ENCODE measurements at places on chromosomes 11 and 22.

GRCh38 chr11:31240340-31240904 is 129.1 kb downstream of the DCDC1 start:
- DNase-seq, result peak; percentile 91

DNA sequence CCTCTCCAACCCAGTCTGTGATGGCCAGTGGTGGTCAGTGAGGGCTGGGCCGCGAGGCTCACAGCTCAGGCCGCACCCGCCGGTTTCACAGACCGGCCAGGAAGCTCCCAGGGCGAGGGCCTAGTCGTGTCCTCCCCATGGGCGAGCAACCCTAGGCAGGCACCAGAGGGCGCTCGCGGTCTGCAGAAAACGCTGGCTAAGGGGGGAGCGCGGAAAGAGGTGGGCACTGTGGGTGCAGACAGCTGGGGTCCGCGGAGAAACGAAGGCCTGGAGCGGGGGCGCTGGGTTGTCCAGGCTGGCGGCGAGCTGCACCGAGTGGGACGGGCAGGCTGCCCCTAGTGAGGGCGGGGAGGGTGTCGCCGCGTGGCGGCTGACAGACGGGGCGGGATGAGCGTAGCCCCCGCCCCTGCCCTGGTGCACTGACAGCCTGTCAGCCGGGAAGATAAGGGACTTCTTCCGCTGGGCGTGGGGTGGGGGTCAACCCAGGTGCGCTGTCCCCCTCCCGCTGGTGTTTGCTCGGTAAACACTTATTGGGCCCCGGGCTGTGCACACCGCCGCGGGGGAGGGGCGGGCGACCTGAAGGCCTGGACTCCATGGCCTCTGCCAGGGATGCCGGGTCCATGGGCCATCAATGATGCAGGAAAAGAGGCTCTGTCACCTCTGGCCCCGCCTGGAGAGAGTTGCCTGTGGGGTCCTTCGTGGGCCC is 7.5 kb downstream of the GP1BB start:
- peak; percentile 31 for DNase-seq

DNA sequence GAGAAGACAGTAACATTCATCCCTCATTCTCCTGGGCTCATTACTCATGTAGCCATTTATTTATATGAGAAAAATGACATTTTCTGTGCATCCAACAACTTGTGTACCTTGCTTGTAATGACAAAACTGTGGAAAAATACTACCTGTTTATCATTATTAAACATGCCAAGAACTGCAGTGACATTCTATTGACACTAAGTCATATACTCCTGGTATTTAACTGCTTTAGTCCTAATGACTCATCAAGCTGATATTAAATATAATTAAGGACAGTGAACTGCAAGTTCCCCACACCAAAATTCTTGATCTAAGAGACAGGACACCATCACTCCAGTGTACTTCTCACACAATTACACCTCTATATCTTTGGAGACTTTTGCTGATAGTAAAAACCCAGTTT is 1328.7 kb upstream of the RAG2 start:
- DNase-seq, result no peak

DNA sequence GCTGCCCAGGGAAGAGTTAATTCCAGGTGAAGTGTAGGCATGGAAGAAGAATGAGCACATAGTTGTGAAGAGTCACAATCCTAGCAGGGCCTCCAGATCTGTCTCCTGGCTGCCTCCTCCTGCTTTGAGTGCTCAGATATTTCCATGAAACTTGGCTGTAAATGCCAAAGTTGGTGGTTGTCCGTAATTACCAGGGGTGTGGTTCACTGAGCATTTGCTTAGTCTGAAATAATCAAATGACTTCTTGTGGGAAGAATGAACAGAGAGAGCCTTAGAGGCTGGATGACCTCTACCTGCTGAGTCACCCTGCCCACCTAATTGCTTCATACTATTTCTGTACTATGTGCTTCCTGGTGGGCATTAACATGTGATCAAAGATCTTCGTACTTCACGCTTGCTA is 50.9 kb downstream of the APIP start:
- no peak for DNase-seq

DNA sequence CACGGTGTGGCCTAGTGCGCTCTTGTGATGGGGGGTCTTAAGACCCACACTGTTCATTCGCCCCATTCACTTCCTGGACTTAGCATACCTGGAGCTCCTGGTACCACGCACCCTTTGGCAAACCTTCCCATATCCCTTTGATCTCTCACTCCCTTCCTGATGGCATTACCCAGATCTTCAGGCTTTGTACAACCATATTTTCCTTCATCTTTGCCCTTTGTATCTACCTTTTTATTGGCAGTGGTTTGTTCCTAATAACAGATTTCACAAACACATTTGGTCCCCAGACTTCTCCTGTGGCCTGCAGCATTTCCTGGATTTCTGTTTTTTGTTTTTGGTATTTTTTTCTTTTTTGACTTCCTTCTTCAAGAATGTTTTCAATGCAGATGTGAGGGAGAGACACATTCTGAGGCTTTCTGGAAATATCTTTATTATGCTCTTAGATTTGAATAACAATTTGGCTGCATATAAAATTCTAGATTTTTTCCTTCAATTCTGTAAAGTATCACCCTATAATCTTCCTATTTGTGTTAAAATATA is 16.1 kb upstream of the IFITM3 start:
- no peak for DNase-seq

DNA sequence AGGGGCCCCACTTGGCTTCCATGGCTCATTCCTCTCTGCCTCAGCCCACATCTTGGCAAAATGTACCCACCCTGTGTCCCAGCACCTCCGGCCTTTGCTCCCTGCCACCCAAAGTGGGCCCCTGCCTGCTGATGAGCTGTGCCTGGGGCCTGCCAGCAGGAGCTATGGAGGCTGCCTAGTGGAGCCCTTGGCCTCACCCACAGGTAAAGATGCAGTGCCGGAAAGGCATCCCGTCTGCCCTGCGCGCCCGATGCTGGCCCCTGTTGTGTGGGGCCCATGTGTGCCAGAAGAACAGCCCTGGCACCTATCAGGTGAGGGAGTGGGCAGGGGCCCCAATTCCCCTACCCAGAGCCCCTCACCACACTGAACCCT is 1.3 kb downstream of the TBC1D10C start:
- no peak for DNase-seq

DNA sequence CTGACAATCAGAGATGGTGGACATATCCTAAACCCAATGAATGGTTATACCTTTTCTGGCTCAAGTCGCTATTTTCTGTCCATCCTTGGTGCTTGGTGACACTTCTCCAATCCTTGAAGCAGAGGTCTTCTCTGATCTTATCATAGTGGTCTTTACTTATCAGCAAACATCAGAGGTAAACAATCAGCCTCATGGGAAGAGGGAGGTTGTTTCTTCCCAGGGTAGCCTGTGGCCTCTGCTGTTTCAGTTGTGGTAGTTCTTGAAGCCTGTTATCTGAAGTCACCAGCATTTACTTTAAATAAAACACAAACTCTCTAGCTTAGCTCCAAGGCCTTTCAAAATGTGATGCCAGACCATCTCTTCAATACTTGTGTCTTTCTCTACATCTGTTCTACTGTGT is 66.7 kb downstream of the RRM1 start:
- no peak for DNase-seq

GRCh38 chr11:83612891-83613766 is 327.0 kb upstream of the CCDC90B start:
- DNase-seq, result no peak

DNA sequence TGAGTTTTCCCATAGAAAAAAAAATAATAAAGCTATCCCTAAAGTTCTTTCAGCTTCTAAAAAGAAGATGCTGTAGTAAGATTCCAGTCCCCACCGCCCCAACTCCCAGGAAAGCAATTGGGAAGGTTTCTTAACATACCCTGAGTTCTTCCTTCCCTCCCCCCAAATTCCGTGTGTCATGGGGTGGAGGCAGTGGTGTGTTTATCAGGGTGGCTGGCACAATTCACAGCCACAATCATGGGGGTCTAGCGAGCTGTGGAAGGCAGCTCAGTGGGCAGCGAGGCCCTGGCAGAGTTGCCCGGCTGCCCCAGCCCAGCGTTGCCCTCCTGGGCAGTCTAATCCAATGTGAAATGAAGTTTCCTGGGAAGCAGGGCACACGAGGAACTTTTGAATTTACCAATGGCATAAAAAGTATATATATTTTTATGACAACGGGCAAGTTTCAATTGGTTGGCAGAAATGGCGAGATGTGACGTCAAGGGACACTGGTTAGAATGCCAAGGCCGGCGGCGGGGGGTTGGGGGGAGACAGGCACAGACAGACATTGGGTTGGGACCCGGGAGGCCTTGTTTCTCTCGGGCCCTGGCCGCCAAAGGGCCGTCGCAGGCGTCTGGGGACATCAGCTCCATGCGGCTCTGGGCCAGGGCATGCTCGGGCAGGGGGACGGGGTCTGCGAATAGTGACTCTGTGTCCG is 80.7 kb upstream of the PPARA start:
- peak; percentile 98 for DNase-seq

GRCh38 chr22:39901565-39902146 is 772 bp downstream of the GRAP2 start:
- no peak for DNase-seq

- DNase-seq, result peak; percentile 41
Measured at GRCh38 chr11:19676475-19677380, 35.9 kb upstream of the NAV2 start.

DNA sequence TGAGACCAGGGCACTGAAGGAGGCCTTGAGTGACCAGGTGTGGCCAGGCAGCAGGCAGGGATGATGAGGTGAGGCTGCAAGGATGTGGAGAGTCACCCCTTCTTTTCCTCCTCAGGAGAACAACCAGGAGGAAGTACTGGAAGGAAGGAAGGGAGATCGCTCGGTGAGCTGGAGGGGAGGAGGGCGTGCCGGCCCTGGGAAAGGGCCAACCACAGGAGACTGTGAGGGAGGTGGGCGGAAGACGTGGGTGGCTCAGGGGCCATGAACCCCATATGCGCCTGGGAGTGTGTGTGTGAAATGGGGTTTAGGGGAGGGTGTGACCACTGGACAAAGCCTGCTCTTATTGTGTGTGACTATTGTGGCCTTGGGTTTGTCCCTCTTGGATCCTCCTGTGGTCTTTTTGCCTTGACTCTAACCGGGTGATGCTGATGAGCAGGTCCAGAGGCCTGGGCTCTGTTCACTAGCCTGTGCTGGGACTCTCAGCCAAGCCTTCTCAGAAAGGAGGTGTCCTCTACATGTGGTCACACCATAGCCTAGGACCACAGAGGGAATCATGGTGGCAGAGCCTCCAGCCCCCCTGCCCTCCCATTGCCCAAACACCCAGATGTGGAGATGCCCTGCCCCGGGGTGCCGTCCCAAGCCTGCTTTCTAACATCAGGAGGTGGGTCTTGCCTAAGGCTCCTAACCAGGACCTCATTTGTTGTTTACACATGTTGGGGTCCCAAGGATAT is 41.3 kb upstream of the TUB start:
- DNase-seq, result no peak

- DNase-seq, result peak; percentile 12
Measured at GRCh38 chr11:17991783-17992433, 20.9 kb downstream of the SERGEF start.

GRCh38 chr22:42207918-42208317 is 62.5 kb downstream of the TCF20 start:
- DNase-seq, result no peak

- no peak for DNase-seq
Measured at GRCh38 chr22:28619236-28619635, 60.4 kb downstream of the TTC28 start.

GRCh38 chr11:14218728-14219127 is 140.3 kb downstream of the RRAS2 start:
- DNase-seq, result no peak

DNA sequence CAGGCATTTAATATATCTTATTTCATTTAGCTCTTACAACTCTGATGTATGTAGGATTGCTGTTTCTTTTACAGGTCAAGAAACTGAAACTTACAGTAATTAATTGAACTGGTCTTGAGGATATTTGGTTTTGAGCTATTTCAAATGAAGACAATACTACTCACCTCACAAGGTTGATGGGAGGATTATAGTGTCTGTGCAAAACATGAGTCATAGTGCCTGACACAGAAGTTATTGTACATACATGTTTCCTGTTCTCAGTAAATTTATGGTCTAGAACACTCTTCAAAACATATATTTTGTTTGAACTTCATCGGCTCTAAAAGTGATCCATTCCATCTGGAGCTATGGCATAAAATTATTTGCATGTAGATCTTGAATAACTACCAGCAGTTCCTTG is 61.9 kb downstream of the CECR2 start:
- no peak for DNase-seq

DNA sequence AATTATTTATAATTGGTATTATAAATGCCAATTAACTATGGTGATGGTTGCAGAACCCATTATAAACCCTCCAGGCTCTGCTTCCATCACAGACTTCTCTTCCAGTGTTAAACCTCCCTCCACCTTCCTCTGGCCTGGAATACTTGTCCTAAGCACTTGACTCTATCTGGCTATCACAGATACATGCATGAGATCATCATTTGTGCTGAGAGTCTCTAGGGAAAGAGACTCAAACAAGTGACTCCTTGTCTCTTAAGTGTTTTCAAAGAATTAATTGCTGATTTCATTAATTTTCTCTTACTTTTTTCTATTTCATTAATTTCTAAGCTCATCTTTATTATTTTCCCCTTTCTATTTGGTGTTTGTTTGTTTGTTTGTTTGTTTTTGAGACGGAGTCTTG is 29.1 kb downstream of the RTL6 start:
- no peak for DNase-seq

- no peak for DNase-seq
Measured at GRCh38 chr11:94127638-94128037, 1.0 kb upstream of the PANX1 start.

DNA sequence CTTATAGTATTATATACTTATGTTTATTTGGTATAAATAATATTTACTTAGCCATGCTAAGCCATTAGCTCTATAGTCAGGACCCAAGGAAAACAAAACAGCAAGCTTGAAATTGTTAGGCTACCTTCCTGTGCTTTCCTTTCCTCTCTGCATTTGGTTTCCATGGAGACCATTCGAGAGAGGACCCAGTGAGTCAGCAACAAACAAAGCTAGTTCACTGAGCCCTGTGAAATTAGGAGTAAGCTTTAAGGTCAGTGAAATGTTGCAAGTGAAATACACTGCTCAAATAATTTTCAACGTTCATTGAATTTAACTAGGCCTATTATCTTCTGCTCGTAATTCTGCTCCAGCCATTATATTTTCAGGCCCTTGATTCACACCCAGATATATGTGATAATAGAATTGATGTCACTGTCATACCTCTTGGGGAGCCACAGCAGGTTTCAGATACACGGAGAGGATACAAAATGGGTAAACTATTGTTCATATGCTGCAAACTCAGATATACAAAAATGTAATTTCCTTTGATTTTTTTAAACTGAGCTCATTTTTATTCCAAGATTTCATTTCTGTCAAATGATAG is 9.1 kb upstream of the OR10D3 start:
- DNase-seq, result peak; percentile 33

DNA sequence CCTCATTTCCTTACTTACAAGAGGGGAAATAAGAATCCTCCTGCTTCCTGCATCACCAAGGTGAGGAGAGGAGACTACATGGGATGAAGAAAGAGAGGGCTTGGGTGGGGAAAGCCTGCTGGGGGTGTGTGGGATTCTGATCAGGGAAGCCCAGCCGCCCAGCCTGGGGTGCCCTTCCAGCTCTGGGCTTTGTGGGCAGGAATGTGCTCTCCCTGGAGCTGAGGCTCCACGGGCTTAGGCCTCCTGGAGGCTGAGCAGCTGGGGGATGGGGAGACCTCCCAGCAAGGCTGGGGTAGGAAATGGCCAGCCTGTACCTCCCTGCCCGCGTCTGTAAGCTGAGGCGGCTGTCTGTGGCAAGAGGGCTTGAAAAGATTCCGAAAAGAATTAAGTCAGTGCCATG is 206.1 kb downstream of the GRIK4 start:
- DNase-seq, result no peak

GRCh38 chr11:131430473-131431208 is 60.2 kb downstream of the NTM start:
- no peak for DNase-seq

GRCh38 chr11:69360606-69361005 is 66.7 kb downstream of the MYEOV start:
- no peak for DNase-seq

Data from NCI-H1694 treated with DMSO at 0.1 percent for 48 hours (cell line).